Osteoblast (primary cell): ENCODE measurements at places on chromosomes 2 and 18. TPM values are rescaled to one million over a fixed set of nuclear protein-coding genes. Genes with fewer than 3 reads are reported as not detected.

Gene M1AP
- under 0.01 and 0.29 TPM in 2 replicates for total RNA-seq

DNA sequence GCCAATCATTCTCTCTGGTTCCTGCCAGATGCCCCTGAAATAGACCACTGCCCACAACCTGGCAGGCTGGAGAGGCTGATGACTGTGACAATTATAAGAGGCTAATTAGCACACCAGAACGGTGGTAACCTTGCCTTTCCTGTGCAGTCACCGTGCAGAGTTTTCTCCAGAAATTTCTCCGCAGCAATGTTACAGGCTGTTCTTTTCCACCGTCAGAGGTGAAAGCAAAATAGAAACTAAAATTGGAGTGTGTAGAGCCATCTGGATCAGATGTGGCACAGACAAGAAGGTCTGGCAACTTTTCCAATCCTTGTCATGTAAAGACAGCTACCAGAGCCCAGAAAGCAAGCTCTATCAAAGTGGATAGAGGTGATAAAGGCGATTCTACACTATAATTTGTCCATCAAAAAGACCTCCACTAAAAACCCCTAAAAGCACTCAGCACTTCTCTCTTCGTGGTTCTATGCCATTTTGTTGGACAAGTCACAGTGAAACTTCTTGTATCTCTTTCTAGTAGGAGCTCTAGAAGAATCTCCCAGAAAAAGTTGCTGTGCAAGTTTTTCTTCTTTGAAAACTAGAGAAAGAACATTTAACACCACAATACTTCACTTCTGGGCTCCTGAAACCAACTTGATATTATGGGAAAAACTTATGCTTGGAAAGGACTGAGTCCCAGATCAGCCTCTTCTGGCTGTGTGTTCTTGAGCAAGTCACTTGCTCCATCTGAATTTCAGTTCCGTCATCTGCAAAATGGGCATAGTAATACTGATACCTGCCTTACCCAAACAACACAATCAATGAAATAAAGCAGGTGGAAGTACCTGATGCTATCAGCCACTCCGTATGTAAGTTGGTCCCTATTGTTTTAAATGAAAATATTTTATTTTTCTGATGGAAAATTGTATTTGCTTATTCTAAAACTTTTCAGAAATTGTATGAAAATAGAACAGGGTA, 295.6 kb upstream of the DLGAP1 start:
- no peak for DNase-seq

DNA sequence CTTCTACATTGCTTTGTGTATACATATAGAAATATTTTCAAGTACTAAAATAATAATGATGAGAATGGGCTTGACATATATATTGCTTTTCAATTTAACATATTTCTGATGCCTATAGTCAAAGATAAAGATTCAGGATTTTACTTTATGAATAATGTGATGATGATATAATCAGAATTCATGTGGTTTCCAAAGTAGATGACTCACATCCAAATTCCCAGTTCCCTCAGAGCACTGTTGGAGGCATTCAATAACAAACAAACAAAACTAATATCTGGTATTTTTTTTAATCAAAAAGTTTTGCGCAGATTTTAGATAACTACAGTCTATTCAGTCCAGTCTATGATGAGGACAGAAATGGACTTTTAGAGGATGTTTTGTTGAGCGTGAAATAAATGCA, 2094.5 kb upstream of the CELF4 start:
- no peak for DNase-seq

Gene PMAIP1
- 3.5 and 4.0 TPM in 2 replicates for total RNA-seq

- DNase-seq, result no peak
These were observed 63.6 kb downstream of the MARCO start for GRCh38 chr2:119005555-119005954.

DNA sequence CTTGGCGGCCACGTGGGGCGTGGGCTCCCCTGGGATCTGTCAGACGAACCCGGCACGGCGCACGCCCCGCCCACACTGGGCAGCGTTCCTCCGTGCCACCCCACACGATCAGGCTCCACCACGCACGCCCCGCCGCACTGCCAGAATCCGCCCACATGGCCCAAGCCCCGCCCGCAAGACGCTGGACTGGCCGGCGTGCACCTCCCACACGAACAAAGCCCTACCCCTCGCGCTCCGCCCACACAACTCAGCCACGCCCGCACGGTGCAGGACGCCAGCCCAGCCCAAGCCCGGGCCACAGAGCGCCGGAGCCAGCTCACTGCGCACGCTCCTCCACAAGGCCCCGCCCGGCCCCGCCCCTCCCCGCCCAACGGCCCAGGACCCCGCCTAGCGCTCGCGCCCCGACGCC, 555 bp downstream of the TMEM18 start:
- DNase-seq, result peak; percentile 98

DNA sequence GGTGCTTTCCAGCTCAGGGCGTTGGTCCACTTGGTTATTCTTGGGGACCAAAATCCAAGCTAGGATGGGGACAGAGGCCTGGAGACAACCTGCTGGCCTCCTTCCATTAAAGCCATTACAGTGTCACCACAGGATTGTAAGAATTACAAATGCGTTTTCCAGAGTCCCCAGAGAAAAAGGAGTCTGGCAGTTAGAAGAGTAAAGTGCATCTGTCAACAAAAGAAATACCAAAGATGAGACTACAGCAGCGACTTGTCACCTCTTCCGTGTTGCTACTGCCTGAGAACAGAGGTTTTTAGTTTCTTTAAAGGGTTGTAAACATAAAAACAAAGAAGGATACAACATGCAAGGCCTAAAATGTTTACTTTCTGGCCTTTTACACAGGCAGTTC, 235.7 kb downstream of the AGAP1 start:
- no peak for DNase-seq

- no peak for DNase-seq
These were observed 11.8 kb downstream of the GCFC2 start for GRCh38 chr2:75698918-75699317.

Gene SP110
- total RNA-seq, result 15.3 and 15.9 TPM in 2 replicates

GRCh38 chr2:172276961-172277360, 150.4 kb upstream of the ITGA6 start:
- no peak for DNase-seq

DNA sequence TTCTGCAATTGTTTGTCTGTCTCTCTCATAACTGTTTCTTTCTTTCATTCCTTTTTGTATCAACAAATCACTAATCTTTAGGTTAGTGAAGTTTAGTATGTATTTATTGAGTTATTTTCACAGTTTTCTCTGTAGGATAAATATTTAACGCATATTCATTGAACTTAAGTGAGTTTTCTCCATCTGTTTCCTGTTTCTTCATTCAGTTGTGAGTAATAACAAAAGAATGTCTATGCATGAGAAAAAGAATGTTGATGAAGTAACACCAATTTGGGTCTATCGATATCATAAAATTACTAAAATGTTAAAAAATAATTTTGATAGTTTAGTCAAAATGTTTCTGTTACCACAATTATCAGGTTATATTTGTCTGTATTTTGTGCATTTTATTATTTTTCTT, 948.0 kb downstream of the DSC3 start:
- no peak for DNase-seq

DNA sequence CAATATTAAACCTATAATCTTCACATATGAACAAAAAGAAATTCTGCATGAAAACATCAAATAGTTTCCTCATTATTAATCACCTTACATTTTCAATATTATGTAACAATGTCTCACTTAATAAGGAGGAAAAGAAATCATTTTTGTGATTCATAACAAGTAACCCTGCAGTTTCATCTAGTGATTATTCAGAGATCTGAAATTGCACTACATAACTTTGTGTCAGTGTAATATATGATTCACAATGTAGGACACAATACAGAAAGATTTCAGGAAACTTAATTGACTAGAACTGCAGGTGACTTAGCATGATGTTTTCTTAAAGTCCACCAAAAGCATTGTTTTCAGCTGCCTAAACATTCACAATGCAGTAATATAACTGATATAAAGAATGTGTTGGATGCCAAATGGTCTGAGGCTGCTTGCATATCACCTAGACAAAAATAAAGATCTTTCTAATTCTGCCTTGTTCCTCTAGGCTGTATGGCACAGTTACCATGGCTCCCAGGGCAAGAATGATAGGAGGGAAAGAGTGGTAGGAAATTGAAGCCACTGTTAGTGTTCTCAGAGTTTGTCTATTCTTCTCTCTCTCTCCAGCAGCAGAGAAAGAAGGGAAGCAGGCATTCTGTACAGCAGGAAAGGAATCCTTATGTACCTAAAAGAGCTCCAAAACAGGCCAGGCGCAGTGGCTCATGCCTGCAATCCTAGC, 366.6 kb downstream of the FSIP2 start:
- DNase-seq, result no peak

DNA sequence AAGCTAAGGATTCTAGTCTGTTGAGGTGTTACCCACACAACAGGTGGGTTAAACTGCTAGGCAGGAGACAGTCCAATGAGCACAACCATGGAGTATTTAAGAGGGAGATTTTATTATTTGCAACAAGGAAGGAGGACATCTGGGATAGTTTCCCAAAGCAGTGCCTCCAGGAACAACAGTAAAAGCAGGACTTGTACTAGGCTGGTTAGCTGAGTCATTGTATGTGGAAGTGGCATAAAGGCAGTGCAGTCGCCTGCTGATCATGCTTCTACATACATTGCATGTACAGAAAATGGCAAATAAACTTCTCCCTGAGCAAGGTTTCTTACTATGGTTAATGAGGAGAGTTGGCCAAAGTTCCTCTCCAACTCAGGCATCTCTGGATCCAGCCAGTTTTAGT, 46.1 kb upstream of the CYTIP start:
- DNase-seq, result peak; percentile 54

DNA sequence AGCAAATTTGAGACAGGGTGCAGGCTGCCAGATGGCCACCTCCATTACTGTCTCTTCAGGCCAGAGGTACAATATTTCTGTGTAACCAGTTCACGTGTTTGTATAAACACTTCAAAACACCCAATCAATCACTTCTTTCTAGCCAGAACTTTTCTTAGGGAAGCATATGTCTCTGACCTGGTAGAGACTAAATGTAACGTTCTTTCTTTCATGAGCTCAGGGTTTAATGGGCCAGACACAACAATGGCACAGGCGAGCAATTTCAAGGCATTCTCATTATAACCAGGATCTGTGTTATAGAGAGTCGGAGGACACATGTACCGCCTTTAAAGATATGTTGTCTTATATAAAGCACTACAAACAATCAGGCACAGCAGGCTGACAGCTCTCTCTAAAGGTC, 1846.4 kb upstream of the PIK3C3 start:
- DNase-seq, result no peak

- DNase-seq, result no peak
These were observed 83.6 kb downstream of the CCDC85A start for GRCh38 chr2:56267415-56267788.

Gene GCKR
- 1.2 and 1.4 TPM in 2 replicates for total RNA-seq

DNA sequence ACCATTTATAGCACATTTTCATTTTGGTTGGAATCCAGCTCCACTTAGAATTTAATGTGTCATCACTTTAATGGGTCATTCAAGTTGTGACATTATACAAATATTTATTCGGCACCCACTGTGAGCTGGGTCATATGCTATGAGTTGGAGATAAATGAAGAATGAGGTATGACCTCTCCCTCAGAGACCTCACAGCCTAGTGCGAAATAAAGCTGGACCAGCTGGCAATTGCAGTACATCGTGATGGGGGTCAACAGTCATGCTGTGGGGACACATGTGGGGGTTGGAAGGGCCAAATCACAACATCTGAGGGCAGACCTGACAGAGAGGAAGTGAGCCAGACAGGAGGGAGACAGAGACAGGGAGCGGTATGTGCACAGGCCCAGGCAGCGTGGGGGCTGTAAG, 175.4 kb downstream of the MAIP1 start:
- peak; percentile 9 for DNase-seq

GRCh38 chr2:151174127-151174526, 87.5 kb downstream of the RBM43 start:
- DNase-seq, result no peak

Gene UGT1A10
- not detected in 2 replicates for total RNA-seq

Gene REG1B
- total RNA-seq, result not detected in 2 replicates

Gene PROKR1
- not detected in 2 replicates for total RNA-seq

Gene RRM2
- total RNA-seq, result 4.3 and 7.4 TPM in 2 replicates

DNA sequence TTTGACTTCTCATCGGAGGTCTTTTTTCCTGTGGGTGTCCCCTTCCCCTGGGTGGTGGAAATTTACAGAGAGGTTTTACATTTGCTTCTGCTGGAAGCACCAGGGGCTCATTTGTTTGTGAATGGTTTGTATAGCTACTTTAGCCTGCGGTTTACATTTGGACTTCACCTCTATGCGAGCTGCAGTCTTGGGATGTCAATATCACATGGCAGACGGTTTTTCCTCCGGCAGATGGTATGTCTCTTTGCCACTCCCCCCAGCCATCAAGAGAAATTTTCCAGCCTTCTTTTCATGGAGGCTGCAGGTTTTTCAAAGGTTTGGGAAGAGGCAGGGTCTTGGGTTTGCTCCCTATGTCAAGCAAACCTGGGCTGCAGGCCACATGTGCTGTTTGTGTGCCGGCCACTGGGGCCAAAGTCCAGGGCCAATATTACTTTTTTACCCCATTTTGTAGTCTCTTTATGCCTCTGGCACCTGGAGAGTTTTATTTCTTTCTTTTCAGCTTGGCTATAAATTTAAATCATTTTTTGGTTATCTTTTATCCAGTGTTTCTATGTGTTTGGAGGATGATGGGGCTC, 23.9 kb upstream of the BOD1L2 start:
- DNase-seq, result no peak

DNA sequence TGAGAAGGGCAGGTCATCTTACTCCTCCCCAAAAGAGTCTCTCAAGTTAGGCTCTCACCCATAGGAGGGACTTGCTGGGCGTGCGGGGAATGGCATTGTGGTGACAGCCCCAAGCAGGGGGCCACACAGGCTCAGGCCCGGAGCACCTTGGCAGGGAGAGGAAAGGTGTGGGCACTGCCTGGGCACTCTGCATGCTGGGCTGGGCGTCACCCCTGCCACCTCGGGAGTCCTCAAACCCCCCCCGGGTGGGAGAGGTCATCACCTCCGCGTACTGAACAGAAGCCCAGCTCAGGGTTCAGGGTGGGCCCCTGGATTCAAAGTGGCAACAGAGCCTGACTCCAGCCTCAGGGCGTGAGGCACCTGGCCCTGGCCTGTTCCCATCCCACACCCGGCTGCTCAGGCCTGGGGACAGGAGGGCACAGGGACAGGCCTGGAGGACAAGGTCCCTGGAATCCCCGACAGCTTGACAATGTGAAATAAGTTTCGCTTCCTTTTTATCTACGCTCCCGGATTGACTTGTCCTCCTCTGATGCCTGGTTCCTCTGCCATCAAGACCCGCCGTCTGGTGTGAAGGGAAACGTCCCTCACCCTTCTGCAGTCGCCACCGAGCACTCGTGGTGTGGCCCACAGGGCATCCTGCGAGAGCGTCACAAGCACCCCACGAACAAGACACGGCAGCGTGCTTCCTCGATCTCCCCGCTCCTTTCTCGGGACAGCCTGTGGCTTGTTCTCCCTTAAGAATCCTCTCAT, 97.8 kb downstream of the HDAC4 start:
- peak; percentile 66 for DNase-seq

DNA sequence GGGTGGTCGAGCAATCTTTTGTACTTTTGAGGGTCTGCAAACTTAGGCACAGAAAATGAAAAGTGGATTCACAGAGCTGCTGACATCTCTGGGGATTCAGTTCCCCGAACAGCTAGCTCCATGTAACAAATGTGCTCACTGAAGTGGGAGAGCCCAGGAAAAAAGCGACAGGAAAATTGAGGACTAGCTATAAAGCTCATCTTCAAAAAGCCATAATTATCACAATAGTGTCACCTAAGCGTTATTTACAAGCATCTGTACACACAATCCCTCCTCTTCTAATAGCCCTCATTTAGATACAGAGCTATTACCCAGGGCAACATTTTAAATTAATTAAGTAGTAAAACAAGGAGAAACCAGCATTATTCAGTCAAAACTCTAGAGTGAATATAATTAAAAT, 36.1 kb downstream of the RNF152 start:
- no peak for DNase-seq
